ENCODE measurements at places on chromosomes 6 and 20.

DNA sequence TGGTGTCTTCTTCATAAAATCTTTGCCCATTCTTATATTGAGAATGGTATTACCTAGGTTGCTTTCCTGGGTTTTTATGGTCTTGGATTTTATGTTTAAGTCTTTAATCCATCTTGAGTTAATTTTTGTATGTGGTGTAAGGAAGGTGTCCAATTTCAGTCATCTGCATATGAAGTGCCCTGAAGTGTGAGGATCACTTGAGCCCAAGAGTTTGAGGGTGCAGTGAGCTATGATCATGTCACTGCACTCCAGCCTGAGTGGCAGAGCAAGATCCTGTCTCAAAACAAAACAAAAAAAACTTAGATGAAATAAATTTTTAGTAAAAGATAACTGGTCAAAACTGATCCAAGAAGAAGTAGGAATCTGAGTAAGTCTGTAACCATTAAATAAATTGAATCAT lies 215.4 kb downstream of the TBC1D7 start:
- no peak for DNase-seq

DNA sequence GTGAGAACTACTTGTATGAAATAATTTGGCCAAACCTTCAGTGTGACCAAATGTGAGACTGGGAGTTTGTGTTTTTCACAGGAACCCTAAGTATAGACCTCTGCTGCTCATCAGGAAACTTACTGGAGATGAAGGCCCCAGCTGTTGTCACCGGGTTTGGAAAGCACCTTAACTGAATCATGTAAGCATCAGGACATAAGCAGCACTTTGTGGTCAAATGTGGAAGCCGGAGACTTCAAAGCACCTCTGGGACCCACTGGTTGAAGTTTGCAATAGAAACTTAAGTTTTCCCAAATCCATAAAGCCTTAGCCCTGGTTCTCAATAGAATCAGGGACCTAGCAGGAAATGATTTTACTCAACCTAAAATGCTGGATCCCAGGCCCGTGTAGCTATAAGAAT lies 14.3 kb downstream of the TTPAL start:
- DNase-seq = no peak

DNA sequence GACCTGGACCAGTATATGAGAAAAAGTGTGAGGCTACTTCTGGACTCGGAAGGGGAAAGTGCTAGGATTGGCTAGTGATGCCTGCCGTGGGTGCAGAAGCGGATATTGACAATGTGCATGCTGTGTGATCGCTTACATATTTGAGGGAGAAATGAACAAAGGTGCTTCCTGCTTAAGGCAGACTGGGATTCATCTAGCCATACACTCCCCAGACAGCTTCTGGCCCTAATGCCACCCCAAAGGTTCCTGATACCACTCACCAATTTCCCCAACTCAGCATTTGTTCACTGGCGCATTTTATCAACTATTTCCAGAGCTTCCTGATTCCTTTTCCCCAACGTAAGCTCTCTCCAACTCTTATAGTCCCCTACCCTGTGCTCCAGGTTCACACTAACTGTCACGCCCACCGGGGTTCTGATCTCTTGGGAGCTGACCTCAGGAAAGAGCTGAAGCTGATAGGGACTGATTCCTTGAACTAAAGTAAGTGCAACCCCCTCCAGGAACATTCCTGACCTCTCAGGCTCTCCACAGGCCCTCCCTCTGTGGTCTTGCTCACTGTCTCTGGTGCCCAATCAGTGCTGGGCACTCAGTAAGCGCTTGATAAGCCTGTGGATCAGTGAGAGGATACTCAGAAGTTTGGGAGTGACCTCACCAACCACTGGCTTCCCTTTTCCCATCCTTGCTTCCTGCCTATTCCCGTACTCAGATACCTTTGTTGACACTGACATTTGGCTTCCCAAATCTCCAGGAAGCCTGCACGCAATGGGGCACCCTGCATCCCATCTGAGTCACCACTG lies 73.3 kb downstream of the MRPL14 start:
- DNase-seq = no peak

GRCh38 chr6:134343066-134343465 lies 25.2 kb upstream of the SGK1 start:
- no peak for DNase-seq
